ENCODE measurements at places on chromosomes 6 and 20.

GRCh38 chr6:87817183-87817582 is 115.2 kb upstream of the AKIRIN2 start:
- no peak for DNase-seq

- DNase-seq: no peak
These were observed 143.8 kb downstream of the LPA start for GRCh38 chr6:160520043-160520904.

- no peak for DNase-seq
These were observed 23.2 kb upstream of the SERINC1 start for GRCh38 chr6:122494665-122495272.

DNA sequence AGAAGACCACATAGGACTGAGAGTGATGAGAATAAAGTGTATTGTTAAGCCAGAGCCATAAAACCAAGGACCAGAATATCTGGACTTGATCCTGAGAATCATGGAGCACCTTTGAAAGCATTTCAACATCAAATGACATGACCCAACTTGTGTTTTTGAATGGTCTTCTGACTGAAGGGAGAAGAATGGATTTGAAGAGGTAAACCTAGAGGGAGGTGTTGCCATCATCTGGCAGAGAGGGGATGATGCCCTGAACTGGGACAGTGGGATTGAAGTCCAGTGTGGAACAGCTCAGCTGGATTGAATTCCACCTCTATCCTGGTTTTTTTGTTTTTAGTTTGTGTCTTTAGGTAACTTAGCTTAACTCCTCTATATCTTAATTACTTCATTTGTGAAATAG is 570.0 kb downstream of the TBC1D32 start:
- no peak for DNase-seq

- DNase-seq: no peak
These were observed 14.6 kb upstream of the SNX9 start for GRCh38 chr6:157808405-157808950.

DNA sequence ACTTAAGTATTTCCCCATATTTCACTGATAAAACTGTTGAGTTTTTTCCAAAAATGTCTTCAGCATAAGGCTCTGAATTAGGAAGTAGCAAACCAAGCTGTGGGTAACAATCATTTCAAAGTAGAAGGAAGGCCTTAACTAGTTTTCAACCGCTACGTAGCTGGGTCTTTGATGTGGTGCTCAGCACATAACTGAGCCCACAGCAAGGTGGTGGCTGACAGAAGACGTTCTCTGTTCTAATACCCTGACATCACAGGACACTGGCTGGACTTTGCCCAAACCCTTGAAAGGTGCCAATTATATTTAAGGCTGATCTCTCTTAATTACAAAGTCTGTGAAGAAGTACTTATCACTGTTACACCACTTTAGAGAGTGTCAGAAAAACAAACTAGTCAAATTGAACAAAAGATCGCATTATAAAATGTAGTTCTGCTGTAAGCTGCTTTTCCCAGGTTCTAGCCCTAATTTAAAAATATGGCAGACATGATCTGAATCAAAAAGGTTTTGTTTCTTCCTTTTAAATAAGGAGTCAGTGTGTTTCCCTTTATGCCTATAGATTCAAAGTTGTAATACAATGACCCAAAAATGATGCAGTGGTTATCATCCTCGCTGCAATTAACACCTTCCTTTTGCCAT is 26.7 kb downstream of the MAN1A1 start:
- no peak for DNase-seq

- no peak for DNase-seq
These were observed 31.5 kb downstream of the SF3B5 start for GRCh38 chr6:144063744-144064401.

DNA sequence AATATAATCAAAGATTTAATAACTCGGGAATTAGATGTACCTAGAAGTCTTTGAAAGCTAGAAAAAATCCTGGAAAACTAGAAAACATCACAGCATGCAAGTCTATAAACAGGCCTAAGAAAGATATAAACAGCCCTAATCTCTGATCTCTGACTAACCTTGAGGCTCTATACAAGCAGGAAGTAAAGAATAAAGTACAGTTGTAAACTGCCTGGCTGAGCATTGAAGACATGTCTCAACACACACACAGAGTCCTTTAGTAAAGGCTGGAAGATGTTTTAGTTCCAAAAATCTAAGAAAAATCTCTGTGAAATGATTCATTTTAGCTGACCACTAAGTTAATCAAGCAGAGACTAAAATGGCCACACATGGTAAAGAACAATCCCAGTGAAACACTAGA is 774.5 kb downstream of the EYS start:
- no peak for DNase-seq

GRCh38 chr6:154653853-154654252 is 79.4 kb upstream of the SCAF8 start:
- no peak for DNase-seq

GRCh38 chr6:32200711-32201475 is 8.4 kb upstream of the GPSM3 start:
- no peak for DNase-seq

- no peak for DNase-seq
These were observed 696.5 kb upstream of the CITED2 start for GRCh38 chr6:140070846-140071473.

GRCh38 chr6:20751293-20751935 is 217.2 kb downstream of the CDKAL1 start:
- DNase-seq: no peak

- no peak for DNase-seq
These were observed 1223.6 kb upstream of the GJE1 start for GRCh38 chr6:140909156-140909555.
